Lung (tissue), 17 donors: ENCODE measurements at places on chromosomes 11 and 22.

DNA sequence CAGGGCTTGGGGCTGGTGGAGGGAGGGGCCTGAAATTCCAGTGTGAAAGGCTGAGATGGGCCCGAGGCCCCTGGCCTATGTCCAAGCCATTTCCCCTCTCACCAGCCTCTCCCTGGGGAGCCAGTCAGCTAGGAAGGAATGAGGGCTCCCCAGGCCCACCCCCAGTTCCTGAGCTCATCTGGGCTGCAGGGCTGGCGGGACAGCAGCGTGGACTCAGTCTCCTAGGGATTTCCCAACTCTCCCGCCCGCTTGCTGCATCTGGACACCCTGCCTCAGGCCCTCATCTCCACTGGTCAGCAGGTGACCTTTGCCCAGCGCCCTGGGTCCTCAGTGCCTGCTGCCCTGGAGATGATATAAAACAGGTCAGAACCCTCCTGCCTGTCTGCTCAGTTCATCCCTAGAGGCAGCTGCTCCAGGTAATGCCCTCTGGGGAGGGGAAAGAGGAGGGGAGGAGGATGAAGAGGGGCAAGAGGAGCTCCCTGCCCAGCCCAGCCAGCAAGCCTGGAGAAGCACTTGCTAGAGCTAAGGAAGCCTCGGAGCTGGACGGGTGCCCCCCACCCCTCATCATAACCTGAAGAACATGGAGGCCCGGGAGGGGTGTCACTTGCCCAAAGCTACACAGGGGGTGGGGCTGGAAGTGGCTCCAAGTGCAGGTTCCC lies at the start of gene APOC3:
APOC3 (plus strand) TSS at position 383 of the 659 bp plus-strand sequence. CDS start 676 bp downstream, outside the sequence.
- DNase-seq, result peak; percentile 67

- no peak for DNase-seq
These were observed 11.9 kb upstream of the SH3BP1 start for GRCh38 chr22:37627545-37627944.

DNA sequence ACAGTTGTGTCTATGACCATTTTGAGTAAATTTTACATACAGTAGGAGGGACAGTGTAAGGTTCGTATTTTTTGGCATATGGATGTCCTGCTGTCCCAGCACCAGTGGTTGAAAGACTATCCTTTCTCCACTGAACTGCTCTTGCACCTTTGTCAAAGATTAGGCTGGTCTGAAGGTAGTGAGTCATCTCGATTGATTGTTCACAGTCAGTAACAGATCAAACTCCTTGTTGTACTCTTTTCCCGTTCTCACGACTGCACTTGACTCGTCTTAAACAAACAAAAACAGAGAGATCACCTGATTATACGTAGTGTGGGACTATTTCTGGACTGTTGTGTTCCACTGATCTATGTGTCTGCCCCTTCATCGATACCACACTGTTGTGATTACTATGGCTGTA lies 77.1 kb downstream of the DGCR2 start:
- no peak for DNase-seq

DNA sequence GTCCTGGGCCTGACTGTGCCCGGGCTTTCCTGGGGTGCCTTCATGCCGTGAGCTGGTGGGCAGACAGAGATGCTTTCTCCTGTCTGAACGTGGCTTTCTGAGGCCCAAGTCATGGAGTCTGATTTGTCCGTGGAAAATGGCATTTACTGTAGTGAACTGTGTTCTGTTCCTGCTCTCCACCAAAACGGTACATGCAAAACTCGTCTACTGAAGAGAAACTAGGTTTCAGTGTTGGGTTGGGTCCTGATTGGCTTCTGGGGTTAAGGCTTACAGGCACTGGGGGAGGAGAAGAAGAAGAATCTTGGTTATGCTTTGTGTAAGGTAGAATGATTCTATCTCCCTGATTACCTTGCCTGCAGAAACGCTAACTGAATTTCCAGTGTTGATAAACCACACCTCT lies 541.7 kb downstream of the NTM start:
- no peak for DNase-seq

DNA sequence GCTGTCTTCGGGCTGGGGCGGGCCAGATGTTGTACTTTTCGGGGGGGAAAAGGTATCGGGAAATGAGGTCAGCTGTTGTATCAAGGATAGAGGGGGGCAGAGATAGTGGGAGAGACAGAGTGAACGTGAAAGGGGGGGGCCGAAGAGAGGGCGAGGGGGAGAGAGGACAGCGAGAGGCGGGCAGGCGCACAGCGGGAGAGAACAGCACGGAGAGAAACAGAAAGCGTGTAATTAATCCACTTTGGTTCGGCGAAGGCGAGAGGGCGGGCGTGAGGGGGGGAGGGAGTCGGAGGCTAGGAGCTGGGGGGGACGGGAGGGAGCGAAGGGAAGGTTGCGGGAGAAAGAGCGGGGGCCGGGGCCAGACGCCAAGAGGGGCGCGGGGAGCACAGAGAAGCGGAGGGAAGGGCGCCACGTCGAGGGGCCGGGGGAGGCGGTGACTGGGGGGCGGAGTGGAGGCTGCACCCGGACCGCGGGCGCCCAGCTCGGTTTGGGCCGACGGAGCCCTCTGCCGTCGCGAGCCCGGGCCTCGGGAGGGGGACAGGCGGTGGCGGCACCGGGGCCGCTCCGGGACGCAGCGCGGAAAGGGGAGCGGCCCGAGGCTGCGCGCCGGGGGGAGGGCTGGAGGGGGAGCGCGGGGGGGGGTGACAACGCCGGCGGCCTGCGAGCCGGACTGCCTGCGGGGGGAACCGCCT lies 612 bp downstream of the IGF2 start:
- peak; percentile 60 for DNase-seq

GRCh38 chr11:130121445-130121978 lies 38.1 kb upstream of the ST14 start:
- DNase-seq, result no peak

DNA sequence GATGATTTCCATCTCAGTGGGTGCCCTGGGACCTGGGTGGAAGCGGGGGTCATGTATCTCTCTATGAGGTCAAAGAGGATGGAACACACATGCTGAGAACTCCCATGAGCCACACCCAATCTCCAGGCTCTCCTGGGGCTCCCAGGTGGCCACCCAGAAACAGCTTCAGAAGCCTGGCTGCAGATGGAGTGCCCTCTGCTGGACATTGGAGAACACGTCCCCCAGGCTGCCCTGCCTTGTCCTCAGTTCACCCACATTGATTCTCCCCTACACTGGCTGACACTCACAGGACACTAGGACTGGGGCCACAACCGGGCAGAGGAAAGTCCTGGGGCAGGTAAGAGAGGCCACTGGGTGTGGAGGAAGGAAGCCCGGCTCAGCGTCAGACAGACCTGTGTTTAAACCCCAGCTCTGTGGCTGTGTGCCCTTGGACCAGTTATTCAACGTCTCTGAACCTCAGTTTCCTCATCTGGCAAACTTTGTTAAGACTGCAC lies 4.5 kb upstream of the NOL12 start:
- DNase-seq, result peak; percentile 75

DNA sequence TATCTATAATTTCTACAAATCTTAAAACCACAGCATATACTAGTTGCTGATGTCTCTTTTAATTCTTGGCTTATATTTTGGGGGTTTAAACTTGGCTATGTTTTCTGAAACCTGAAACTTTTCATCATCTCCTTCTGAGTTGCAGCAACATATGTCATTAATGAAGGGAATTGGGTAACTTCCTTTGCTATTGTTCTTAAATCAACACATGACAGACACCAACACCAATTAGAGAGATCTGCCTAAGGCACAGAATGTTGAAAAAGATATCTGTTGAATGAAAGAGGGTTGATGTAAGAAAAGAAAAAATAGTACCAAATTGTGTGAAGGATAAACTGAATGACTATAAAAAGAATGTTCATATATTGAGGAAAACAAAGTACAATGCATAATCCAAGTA lies 10.3 kb upstream of the GAS2 start:
- peak; percentile 46 for DNase-seq

GRCh38 chr11:23789200-23789853 lies 707.5 kb upstream of the LUZP2 start:
- no peak for DNase-seq

GRCh38 chr22:29700206-29700899 lies 19.4 kb upstream of the CABP7 start:
- DNase-seq, result no peak

DNA sequence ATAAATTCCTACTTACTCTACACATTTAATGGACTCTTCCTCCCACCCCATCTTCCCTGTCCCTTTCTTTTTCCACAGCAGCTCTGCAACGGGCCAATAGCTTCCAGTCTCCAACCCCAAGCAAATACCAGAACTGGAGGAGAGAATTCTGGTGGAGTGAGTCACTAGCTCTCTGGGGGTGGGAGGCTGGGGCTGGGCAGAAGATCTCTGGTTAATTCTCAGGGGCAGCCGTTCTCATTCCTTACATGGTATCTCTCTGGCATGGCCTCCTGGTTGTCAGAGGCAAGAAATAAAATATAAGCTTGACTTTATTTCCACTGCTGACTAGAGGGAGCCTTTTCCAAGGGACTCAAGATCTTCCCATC lies 90.4 kb upstream of the PARVA start:
- DNase-seq, result no peak

DNA sequence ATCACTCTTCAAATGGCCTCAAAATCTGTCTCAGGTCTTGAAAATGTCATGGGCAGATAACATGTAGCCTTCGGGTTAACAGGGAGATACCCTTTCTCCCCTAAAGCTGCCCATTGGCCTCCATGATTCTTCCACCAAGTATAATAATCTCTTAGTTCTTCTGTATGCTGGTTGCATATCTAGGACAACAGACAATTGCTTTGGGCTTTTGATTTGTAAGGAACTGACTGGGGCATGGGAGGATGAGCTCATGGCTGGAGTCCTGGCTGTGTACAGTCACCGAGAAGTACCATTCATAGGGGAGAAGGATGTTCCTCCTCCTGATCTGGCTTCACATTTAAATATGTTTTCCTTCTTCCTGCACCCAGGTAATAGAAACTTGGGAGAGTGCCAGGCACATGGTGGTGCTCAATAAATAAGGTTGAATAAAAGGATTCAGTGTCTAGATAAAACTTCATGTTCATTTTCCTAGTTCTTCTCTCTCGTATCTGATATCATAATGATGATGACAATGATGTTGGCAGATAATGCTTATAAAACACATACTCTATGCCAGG lies 2.8 kb upstream of the AMPD3 start:
- DNase-seq, result no peak

DNA sequence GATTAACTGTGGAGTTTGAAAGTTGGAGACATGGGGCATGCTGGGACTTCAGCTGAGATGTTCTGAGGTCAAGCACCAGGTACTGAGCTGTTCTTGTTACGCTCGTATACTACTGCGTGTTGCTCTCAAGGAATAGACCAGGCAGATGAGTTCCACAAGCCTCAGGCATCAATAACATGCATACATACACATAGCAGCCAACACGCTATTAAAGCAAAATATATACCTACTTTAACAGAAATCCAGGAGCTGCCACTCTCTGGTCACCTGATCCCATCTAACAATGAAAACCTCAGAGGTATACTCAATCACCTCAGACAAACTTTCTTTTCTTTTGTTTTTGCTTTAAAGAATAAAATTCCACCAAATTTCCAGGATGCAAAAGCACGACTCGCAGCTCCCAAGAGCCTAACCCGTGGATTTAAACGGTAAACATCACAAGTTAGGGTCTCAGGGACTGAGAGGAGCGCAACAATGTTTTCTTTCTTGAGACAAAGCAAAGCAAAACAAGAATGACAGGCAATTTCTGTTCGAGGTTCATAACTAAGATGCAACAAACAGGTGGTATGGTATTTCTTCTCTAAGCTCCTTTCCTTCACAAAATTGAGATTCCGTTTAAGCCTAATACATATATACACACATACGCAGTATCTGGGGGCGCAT lies 16.5 kb downstream of the BLID start:
- no peak for DNase-seq

DNA sequence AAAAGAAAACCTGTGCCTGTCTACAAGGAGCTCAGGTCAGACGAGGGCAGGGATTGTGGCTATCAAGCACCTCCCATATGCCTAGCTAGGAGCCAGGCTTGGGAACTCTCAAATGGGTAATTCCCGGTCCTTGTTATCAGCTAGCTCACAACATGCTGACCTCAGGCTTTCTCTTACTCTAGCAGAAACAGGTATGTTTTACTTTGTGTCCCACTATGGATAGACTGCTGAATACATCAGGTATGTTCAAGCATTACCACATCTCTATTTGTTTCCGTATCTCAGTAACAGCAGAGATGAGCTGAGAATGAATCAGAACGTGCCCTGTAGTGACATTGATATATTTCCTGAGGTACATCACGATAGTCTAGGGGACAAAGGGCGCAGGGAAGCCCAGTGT lies 29.4 kb downstream of the SHISA8 start:
- DNase-seq, result no peak

GRCh38 chr11:71080239-71081097 lies 171.9 kb downstream of the SHANK2 start:
- DNase-seq, result peak; percentile 60

DNA sequence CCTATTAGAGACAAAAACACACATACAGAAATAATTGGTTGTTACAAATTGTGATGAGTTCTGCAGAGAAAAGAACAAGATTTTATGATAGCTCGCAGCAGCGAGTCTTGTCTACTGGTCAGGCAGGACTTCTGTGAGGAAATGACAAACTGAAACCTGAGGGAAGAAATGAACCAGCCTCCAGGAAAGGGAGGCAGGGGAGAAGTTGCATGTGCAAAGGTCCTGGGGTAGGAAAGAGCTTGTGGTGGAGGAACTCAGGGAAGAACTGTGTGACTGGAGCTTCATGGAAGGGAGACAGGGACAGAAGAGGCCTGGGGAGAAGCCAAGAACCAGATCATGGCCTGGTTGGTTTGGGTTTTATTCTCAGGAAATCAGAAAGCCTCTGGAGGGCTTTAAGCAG lies 9.2 kb upstream of the RAB1B start:
- DNase-seq, result no peak

GRCh38 chr11:7600205-7600775 lies 73.0 kb downstream of the CYB5R2 start:
- peak; percentile 38 for DNase-seq
